ENCODE measurements at places on chromosomes 12 and 14.

DNA sequence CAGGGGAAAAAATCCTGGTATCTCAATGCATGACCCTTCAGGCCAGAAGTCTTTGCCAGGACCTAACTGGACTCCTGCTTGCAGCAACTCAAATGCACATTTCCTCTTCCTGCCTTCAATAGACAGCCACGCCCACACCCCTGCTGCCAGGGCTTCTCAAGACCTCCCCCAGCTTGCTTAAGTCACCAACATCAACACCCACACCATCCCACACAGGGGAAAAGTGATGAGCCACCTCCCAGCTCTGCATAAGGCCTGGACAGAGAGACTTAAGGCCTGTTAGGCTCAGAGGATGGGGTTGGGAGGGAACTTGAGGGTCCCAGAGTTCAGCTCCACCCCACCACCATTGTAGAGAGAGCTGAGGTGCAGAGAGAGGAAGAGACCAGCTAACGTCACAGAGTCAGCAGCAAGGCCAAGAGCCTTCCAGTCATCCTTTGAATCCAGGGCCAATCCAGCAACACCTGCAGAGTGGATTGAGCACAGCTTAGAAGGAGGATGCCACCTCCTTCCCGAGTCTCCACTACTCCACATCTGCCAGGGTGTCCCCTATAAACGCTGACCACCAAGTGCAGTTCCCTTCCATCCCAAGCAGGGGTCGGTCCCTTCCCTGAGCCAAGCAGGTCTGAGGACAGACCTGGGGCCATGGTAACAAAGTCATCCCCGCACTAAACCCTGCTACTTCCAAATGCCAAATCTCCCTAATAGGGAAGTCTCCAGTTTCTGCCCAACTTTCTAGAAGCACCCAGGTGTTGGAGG lies 50.0 kb downstream of the KDM2B start:
- DNase-seq, result no peak

- no peak for DNase-seq
These were observed 1.0 kb upstream of the GLRX5 start for GRCh38 chr14:95533822-95534221.

- DNase-seq, result no peak
These were observed 3.4 kb upstream of the AP1G2 start for GRCh38 chr14:23570806-23571483.

DNA sequence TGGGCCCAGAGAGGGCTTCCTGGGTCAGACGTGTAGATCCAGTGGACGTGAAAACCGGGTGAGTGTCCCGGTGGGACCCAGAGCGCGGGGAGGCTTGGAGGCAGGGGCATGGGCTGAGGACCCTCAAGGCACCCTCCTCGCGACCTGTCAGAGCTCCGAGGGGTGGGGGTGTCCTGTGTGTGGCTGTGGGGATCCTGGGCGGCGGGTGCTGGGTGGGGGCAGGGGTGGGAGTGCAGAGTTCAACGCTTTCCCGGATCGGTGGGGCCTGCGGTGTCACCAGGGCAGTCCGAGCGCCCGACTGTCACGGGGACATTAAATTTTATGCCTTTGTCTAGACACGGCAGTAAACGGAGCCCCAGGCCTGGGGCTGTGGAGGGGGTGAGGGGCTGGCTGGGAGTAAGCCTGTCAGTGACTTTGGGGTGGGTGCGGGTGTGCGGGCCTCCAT lies 1.0 kb downstream of the TMEM121 start:
- DNase-seq, result no peak

- DNase-seq, result no peak
These were observed 441.6 kb upstream of the FBXO33 start for GRCh38 chr14:39873791-39874190.

GRCh38 chr12:109685574-109686447 lies 27.8 kb upstream of the FAM222A start:
- no peak for DNase-seq

DNA sequence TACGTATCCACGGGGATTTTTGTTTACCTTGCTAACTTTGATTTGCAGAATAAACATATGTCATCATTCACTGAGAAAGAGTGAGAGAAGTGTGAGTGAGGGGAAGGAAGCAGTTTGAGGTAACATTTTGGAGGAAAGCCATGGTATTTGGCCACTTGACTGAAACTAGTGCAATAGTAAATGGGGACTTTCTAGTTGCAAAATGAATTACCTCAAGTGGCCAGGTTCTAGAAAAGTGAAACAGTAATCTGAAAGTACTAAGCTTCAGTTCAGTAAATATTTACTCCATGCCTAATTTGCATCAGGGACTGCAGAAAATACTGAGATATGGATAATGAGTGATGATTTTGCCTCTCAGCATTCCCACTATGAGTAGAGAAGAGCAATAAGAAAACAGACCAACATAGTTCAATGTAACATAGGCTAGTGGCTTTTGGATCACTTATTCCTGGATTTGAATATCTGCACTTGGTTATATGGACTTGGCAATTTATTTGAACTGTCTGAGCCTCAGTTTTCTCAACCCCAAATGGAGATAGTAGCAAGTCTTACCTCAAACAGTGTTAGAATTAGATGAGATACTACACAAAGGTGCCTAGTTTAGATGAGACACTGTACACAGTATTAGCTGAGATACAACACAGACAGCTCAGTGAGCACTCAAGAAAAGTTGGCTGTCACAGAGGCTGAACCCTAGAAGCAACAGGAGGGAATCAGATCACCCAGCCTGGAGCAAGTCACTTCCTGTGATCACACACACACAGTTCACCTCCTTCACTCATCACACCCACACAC lies 439.1 kb downstream of the NPAS3 start:
- no peak for DNase-seq

GRCh38 chr12:31507966-31508365 lies 83.0 kb downstream of the DENND5B start:
- no peak for DNase-seq

DNA sequence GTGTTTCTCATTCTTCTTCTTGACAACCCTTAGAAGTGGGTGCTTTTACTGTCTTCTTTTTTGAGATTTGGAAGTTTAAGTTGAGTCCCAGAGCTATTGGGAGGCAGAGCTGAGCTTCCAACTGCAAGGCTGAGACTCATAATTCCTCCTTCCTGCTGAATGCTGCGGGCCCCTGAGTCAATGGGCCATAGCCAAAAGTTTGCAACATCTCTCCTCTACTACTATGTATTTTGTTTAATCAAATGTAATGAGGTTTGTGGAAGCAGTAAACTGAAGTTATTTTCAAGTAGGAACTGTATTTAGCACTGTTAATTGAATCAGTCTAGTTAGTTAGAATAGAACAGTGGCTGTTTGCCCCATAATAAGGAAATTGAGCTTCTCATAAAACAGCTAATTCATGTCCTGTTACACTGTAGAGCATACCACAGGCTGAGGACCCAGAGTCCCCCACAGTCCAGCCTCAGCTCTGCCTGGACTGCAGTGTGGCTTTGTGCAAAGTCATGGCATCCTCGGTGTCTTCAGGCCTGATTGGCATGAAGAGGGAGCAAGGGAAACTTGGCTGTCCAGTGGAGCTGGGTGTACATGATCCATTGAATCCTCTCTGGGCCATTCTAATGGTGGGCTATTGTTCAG lies 631.7 kb downstream of the VRK1 start:
- no peak for DNase-seq

Measured in GM04504 (cell line).